ENCODE measurements at places on chromosomes 16 and 17.

DNA sequence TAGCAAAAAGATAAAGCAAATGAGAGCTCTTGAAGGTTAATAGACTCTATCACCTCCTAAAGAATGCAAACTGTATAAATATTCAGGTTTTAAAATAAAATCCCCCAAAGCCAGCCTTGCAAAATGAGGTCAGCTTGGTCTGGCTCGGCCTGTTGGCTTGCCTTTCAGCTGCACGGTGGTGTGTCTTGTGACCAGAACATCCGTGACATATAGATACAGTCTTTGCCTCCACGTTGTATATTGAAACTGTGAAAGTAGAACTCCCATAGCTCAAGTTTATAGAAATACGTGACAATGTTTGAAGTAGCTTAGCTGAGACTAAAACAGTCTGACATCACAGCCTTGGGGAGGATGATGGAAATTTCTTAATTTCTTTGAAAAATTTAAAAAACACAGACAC, 236.6 kb upstream of the MYOCD start:
- no peak for DNase-seq

- DNase-seq = no peak
Measured at GRCh38 chr16:89437251-89437987, 52.9 kb downstream of the ANKRD11 start.

- no peak for DNase-seq
Measured at GRCh38 chr16:79210607-79211006, 389.9 kb downstream of the MAF start.

DNA sequence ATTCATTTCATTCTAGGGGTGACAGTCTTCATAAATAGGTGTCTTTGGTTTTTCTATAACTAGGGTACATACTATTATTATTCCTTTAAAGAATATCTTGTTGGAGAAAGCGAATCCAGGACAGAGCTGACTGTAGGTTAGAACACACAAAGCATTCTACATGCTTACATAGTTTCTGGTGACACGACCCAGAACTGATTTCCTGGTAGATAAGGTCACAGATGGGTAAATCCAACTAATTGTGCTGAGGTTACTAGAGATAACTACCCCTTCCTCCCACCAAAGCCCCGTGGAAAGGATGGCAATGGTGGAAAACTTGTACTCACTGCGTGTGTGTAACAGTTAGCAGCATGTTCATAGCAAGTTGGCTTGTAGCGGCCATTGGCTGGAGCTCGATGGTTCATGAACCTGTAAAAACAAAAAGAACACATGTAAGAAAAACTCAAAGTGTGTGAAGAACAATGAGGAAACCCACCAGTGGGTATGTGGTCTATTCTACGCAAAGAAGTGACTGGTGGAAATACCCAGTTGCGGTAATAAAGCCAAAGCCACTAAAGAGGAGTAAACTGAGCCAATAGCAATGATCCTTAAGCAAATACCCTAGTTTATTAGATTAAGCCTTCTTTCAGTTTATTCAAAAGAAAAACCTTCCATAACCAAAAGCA, 7.7 kb downstream of the MMD start:
- DNase-seq = no peak

GRCh38 chr17:69223809-69224208, 4.8 kb downstream of the ABCA10 start:
- DNase-seq = no peak

All from CD4-positive, alpha-beta T cell treated with Interleukin-6 for 4 hours (primary cell).